ENCODE measurements at places on chromosomes 13 and 19.

DNA sequence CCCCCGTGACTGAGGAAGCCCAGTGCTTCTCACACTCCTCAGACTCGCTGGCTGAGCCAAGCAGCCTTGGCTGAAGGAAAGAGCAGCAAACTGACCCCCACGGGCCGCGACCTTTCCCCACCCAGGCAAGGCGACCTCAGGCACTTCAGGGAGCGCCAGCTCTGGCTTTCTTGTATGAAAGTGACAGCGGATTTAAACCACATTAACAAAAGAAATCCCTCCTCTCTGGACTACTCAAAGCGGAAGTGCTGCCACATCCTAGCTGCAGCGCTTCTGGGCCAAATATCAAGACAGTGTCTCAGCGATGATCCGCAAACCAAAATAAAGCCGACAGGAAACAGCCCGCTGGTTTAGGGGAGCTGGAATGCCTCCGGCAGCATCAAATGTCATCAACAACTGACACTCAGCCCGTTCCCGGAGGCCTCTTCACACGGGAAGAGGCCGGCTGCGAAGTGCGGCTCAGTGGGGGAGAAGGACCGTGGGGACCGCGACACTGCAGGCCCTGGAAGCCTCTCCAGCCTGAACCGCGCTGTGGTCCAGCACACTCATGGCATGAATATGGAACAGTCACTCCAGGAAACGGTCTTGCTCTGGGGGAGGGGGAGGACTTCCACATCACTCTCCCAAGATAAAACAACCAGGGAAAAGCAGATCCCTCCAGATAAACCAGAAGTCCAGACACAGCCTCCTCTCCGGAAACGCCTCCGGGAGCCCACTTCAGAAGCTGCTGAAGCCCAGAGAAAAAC is 1.4 kb downstream of the RASA3 start:
- no peak for DNase-seq

GRCh38 chr13:72834601-72835000 is 52.7 kb downstream of the PIBF1 start:
- no peak for DNase-seq

- DNase-seq = no peak
These were observed at the start of gene ELL for GRCh38 chr19:18521692-18522123. TSS of gene ELL (minus strand) at chr19:18522070. CDS start at chr19:18522055, 15 bp downstream.

- DNase-seq = no peak
These were observed 68.2 kb downstream of the RAP2A start for GRCh38 chr13:97502181-97502580.

- DNase-seq = no peak
These were observed 10.6 kb downstream of the BRD4 start for GRCh38 chr19:15321739-15322138.

DNA sequence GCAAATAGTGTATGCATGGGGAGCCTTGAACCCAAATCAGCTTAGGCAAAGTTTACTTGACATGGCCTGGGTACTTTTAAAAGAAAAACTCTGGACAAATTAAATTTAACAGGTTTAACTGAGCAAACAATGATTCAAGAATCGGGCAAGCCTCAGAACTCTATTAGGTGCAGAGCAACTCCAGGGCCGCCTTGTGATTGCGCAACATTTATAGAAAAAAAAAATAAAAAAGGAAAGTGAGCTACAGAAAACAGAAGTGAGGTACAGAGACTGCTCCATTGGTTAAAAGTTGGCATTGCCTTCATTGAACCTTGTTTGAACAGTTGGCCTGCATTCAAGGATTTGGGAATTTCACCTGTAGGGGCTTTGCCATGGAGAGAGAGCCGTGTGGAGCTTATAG is 421.0 kb upstream of the TSHZ3 start:
- no peak for DNase-seq

DNA sequence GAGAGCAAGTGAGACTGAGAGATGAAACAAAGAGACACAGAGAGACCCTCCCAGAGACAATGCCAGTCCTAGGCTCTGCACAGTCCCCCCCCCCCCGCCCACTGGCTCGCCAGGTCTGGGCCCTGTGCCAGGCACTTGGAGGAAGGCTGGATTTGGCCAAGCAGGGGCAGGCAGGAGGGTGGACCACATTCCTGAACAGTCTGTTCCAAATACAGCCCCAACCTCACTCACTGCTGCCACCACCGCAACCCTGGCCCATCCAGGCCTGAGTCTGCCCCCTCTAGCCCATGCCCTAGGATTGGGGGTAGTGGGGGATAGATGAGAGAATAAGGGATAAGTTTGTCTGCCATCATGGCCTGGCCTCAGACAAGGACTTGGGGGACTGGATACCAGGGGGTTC is 19.0 kb downstream of the CYP2F1 start:
- DNase-seq = no peak

DNA sequence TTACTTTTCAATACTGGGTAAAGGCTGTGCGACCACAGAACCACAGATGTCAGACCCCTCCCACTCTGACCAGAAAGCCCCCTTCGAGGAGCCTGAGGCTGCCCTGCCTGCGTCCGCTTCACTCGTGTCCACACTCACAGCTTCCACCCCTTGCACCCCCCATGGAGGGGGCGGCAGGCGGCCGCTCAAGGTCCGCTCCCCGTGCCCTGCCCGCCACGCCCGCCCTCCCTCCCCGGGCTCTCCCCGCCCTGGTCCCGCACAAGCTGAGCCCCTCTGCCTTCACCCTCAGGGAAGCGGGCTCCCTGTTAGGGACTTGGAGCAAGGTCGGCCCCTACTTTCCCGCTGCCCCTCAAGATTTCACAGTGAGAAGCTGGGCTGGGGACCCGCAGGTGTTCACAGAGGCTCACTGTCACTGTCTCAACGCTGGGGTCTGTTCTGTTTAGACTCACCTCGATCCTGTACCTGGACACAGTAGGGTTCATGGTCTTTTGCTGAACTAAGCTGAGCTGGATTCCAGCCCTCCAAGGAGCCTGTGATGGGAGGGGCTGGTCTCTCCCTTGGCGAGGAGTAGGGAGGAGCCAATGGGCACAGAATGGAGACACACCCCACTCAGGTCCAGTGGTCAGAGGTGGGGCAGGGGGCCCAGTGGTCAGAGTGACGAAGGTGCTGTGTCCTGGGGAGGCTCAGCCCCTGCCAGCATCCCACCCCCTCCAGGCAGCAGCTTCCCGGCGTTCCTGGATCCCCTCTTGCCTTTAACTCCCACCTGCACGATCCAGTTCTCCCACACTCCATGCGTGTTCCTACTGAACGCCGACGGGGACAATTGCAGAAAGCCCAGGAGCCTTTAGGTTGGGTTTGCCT is 69.5 kb downstream of the SPACA7 start:
- no peak for DNase-seq

DNA sequence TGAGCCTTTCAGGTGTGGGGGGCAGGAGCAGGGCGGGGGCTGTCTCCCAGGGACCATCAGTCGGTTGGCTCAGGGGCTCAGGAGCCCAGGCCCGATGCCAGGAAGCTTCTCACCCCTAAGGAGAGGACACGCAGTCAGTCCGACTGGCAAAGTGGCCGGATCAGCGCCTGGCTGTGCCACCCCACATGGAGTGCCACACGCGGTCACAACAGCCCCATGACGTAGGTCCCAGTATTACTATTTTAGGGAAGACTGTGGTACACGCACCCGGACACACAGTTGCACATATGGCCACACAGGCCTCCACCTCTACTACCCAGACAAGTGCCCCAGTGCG is 29.3 kb upstream of the GRTP1 start:
- no peak for DNase-seq

DNA sequence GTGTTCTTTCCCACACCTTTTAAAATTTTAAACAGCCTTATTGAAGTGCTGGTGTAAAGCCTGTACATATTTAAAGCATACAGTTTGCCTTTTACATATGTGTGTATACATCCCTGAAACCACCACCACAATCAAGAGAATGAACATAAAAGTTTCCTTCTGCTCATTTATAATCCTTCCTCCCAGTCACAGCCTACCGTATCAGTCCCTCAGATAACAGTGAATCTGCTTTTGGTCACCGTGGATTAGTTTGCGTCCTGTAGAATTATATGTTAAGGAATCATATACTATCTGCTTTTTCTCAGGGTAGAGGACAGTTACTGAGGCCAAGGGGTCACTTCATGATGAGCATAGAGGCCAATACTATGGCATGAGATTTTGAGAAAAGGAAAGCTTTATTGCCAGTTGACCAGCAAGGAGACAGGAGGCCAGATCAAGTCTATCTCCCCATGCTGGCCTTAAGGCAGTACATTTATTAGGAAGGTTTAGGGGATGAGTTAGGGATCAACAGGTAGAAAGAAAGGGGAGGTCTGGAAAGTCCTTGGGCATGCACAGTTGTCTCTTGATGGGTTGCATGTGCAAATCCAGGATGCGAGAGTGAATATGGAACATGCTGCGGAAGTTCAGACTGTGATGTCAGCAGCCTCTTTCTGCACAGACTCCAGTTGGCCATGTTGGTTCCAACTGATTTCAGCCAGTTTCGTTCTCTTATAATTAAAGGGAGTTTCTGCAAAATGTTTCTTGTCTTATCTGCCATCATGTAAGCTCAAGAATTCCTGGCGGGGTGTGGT is 36.3 kb upstream of the LSM14A start:
- no peak for DNase-seq
